ENCODE measurements at places on chromosomes 7 and 10.

GRCh38 chr7:38330039-38330438 lies 56.6 kb upstream of the TARP start:
- DNase-seq: no peak

DNA sequence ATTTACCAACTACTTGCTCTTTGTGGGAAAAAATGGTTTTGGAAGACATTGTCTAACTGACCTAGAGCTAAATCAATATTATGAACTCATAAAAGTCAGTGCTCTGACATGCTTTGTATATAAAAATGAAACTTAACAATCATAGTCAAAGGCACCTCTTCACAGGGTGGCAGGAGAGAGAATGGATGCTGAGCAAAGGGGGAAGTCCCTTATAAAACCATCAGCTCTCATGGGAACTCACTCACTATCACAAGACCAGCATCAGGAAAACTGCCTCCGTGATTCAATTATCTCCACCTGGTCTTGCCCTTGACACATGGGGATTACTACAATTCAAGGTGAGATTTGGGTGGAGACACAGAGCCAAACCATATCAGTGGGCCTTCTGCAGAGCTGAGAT lies 417.6 kb upstream of the AUTS2 start:
- DNase-seq: no peak

DNA sequence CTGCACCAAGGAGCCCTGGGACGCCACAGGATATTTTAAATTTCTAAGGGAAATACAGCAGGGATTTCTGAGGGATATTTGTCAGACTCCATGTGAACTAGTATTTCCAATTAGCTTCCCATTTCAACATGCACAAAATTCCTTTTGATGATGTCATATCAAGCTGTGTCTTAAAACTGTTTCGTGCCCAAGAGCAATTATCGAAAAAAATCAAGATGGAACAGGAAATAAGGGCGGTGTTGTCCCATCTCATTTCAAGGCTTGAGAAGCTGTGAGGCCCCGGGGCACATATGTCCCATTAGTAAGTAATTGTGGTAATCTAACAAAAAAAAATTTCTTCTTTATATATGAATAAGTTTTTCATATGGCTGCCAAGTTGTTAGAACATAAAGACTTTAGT lies 47.4 kb downstream of the PPP1R17 start:
- no peak for DNase-seq

DNA sequence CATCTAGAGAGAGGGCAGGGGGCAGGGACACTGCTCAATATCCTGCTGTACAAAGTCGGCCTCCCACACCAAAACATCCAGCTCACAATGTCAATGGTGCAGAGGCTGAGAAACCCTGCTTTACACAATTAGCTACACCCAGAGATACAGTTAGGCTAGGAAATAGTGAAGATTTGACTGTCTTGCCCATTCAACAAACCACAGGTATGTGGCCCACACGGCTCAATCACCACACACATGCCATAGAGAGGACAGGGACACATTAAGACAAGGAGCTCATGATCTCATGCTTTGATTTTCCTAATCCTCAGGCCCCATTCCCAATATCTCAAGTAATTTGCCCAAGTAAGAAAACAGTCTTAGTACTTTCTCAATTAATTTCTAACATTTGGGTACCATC lies 110.4 kb downstream of the OSBPL3 start:
- DNase-seq: no peak

- DNase-seq: no peak
Observed at GRCh38 chr10:60795465-60796202, 17.4 kb downstream of the CDK1 start.

GRCh38 chr10:124732931-124733570 lies 11.1 kb downstream of the FAM53B start:
- peak; percentile 42 for DNase-seq

DNA sequence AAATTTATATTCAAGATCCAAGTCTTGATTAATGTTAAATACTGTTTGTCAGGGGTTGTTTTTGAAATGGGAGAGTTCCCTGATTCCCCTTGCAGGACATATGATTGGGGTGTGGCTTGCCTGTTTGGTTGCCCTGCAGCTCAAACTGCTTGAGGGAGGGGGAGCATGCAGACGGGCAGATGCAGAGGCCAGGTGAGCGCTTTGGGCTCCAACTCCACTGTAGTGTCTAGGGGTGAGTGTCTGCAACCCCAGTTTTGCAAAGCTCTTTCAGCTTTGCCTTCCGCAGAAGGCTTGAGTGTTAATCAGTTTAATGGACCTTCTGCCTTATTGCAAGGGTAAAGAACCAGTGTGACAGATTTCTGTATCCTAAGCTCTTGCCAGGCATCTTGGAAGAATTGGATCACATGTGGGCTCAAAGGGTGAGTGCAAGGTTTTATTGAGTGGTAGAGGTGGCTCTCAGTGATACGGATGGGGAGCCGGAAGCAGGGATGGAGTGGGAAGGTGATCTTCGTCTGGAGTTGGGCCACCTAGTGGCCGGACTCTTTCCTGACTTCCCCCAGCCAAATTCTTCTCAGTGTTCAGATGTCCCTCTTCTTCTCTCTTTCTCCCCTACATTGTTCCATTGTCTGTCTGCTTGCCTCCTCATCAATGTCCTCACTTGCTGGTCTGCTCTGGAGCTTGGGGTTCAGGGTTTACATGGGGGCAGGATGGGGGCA lies 479.7 kb downstream of the ATRNL1 start:
- DNase-seq: no peak

DNA sequence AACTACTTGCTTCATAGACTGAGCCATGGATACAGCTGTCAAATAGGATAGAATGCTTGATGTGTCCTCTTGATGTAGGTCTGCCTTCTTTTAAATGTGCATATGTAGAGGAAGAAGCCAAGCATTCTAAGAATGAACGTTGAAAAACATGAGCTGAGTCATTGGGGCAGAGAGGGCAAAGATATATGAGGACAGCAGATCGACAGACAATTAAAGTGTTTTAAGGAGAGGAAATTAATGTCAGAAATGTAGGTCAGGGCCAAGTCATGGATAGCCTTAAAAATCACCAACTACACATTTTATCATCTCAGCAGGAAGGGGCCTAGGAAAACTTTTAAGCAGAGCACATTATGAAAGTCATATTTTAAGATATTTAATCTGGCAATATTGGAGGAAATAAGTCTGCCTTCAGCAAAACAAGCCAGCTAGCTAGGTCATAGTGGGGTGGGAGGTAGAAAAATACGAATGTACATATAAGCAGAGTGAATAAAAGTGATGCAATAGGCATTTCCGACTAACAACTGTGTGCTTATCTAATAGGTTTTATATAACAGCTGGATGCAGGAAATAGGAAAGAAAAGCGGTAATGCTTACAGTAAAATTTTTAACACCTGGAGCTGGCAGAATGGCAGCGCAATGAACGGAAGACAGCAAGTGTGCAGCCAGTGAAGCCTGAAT lies 638.3 kb upstream of the TPK1 start:
- DNase-seq: no peak

- no peak for DNase-seq
Observed at GRCh38 chr7:38873433-38873832, 35.6 kb downstream of the VPS41 start.

DNA sequence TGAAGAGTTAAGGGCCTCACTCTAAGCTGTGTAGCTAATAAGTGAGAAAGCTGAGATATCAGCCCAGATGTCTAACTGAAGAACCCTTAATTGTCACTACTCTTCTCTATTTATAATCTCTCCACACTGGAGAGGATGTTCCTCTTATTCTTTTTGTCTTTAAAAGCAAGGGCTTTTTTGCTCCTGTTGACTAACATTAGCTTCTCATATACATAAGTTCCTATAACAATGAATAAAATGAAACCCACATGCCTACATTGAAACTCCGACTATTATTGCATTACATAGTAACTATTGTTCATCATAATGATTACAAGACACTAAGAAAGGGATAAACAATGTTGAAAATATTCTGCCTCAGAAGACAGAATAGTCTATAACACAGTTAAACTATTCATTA lies 67.1 kb downstream of the GNAT3 start:
- no peak for DNase-seq

DNA sequence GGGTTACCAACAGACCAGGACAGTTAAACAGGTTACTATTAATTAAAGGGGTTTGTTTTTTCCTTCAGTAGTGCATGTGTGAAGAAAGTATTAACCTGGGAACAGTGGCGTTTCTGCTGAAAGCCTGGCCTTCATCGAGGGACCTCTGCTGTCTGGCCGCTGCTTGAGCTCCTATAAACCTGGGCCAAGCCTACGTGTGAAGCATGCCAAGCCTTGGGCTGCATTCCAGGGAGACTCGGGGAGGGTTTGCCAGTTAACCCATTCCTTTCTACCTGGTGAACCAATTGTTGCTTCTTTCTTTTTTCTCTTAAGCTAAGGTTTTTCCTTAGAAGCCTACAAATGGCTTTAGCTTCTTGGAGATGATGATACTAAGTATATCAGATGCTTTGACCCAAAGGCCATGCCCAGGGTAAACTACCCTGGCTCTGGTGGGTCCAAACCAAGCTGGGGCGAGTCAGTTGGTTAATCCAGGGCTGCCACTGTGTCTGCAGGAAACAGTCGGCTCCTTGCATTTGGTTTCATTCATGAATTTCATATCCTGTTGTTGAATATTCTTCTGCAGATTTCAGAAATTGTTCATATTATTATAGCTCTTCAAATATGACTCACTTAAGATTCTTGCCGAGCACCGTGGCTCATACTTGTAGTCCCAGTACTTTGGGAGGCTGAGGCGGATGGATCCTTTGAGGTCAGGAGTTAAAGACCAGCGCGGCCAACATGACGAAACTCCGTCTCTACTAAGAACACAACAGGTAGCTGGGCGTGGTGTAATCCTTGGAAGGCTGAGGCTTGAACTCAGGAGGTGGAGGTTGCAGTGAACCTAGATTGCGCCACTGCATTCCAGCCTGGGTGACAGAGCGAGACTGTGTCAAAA lies 23.8 kb downstream of the PFKP start:
- no peak for DNase-seq

GRCh38 chr7:138470391-138471157 lies 10.5 kb downstream of the TRIM24 start:
- no peak for DNase-seq

- no peak for DNase-seq
Observed at GRCh38 chr10:69329721-69330178, 51.5 kb downstream of the HK1 start.

GRCh38 chr10:75593692-75594556 lies 162.5 kb downstream of the LRMDA start:
- no peak for DNase-seq

GRCh38 chr7:157021071-157021870 lies 10.8 kb upstream of the MNX1 start:
- no peak for DNase-seq

DNA sequence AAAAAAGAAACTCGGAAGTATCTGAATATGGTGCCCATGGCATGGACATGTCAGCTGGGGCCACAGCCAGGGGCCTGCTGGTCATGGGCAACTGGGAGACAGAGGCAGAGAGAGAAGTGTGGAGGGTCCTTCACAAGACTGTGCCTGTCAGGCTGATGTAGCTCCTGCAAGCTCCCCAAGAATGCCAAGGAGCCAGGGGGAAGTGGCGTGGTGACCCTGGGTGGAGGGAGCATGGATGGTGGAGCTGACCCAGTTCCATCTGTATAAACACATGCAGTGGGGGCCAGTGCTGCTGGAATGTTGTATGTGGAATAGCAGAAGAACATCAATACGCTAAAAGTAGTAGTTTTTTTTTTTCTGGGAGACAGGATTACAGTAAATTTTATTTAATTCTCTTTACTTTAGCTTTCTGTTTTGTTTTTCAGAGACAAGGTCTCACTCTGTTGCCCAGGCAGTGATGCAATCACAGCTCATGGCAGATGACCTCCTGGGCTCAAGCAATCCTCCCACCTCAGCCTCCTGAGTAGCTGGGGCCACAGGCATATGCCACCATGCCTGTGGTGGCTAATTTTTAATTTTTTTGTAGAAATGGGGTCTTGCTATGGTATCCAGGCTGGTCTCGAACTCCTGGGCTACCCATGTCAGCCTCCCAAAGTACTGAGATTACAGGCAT lies 10.5 kb upstream of the ZMIZ2 start:
- DNase-seq: no peak

All from central memory CD4-positive, alpha-beta T cell (primary cell).